ENCODE measurements at places on chromosomes 4 and X.

DNA sequence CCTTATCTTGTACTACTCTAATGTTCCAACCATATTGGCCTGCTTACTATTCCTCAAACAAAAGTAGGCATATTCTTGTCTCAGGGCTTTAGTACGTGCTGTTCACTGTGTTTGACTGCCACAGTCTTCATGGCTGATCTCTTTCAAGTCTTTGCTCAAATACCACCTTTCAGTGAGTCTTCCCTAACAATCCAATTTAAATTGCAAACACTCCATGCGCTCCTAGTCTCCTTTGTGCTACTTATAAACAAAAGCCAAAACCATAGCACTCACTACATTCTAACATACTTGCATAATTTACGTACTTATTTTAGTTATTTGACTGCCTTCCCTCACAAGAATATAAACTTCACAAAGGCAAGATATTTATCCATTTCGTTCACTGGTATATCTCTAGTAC is 1.7 kb upstream of the ART3 start:
- DNase-seq: no peak

DNA sequence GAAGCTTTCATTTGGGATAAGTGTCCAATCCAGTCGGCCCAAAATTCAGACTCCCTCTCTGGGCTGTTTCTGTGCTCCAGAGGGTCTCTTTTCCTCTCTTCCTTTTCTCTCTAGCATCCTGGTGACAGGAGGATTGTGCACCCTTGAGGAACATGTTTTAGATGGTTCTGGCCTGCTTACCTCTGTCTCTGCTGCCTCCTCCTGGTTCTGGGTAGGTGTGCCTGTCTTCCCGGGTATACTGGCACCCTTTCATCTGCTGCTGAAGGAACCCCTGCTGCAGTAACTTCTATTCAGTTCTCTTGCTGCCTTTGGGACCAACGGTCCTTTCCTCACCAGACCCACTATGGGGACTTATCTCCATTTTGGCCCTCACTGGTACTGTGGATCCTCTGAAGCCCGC is 53.2 kb downstream of the HMGB2 start:
- DNase-seq: no peak

DNA sequence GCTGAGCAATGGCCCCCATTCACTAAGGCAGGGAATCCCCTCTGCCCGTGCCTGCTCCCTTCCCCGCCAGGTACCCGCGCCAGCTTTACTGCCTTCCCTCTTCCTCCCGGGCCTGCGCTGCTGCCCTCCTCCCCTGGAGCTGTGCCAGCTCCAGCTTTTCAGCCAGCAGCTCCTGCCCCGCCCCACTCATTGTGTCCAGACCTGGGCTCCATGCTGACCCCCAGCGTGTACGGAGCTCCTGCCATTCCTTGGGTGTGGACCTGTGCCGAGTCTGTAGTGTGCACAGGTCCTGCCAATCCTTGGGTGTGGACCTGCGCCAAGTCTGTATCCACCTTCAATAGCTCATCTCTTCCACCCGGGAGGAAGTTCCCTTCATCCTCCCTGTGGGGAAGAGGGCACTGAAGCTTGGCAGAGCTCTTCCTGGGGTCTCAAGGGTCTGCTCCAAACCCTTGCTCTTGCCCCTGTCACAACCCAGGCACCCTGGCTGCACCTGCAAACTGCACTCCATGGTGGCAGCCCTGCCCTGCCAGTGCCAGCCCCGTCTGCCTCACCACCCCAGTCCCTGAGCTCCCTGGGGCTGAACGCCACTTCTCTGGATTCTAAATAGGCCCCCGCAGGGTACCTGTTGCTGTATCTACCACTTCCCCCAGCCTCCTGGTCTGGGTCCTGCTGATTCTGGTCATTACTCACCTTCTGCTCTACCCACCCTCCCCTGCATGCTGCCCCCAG is 63.9 kb downstream of the TRMT44 start:
- no peak for DNase-seq

DNA sequence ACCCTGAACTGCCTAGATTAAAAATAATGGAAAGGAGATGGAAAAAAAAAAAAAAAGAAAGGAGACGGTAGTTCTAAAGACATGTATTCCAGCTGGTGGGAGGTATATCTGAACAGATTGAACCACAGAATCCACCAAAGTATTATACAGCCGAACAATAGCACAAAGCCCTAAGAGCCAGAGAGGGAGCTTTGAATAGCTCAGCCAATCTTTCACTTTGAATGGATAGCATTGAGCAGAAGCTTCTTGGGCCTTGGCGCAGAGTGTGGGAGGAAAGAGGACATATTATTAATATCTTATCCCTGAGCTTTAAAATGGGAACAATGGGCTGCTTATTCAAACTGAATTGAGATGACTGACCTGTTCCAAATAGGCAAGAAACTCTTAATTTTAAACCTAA is 147.8 kb upstream of the PAQR3 start:
- no peak for DNase-seq

DNA sequence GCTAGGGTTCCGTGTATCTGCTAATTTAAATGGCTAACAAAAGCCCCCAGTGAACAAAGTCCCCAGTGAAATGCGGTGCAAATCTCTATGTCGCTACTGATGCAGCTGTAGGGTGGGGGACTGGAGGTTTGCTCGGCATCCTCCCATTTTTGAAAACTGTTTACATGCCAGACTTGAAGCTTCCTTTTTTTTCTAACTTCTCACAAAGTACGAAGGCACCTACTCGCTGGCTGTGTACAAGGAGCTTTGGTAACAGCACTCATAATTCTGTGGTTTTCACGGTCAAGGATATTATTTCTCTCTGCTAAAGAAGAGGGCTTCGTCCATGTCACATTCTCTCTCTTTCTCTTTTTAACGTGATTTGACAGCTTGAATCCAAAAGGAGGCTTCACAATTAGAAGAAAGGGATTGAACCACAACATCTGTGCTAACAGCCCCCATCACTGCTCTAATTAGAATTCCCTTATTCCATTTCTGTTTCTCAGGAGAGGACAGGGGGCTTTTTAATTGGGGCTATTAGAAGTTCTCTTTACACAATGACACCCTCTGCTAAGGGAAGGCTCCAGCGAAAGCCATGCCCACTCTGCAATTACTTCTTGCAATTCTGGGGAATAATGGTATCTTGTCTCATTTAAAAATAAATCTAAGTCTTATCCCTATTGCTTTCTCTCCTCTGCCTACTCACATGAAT is 46.7 kb downstream of the TMEM156 start:
- DNase-seq: no peak

- DNase-seq: no peak
Measured at GRCh38 chr4:95394752-95395306, 153.9 kb downstream of the UNC5C start.

- no peak for DNase-seq
Measured at GRCh38 chrX:53631156-53631555, 55.4 kb downstream of the HUWE1 start.

GRCh38 chr4:98873059-98873458 is 55.9 kb downstream of the EIF4E start:
- no peak for DNase-seq

DNA sequence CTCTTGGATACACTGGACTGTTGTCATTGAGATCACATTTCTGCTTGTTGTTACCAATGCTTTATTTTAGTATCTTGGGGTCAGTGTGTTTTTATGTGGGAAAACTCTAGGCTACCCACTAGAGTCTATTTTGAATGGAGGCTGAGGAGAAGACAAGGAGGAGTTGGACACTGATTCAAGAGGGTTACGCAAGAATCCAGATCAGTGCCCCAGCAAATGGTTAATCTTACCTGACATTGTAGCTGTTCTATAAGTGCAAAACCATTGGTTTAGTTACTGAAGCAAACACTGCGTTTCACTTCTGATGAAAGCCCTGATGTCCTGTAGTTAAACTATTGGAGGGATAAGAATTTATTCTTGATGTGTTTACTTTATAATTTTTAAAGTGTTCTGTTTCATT is 331.1 kb upstream of the NR3C2 start:
- DNase-seq: no peak

DNA sequence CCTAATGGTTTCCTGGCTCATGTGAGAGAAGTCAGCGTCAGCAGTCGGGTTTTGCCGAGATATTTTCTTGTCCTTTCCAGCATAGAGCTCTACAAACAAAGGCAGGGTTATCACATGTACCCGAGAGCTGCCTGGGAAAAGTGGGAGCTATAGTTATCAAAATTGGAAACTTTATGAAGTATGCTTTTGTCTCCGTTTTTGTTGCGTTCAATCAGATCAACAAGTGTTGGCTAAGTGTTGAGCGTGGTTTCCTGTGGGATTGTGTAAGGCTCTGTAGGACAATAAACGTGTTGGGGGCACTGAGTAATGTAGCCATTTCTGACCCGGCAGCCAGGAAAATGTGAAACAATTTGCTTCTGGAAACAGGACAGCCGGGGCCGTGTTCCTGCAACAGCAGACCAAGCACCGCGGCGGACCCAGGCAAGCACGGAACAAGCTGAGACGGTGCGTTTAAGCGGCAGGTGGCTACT is at the start of gene BMX:
TSS of gene BMX (plus strand) at position 311 of the 470 bp plus-strand sequence. CDS start 7,547 bp downstream, outside the sequence.
- no peak for DNase-seq

DNA sequence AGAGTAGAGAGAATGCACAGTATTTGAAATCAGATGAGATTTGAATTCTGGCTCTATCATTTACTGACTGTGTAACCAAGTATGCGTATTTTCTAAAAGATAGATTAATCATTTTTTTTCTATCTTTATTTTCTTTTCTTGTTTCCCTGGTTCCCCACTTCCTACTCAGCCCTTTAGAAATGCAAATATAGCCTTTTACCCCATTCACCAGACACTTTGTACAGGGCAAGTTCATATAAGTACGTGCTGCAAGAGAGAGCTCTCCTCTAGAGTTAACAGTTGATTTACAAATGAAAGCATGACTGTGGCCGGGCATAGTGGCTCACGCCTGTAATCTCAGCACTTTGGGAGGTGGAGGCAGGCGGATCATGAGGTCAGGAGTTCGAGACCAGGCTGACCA is 17.8 kb upstream of the TDO2 start:
- no peak for DNase-seq

- no peak for DNase-seq
Measured at GRCh38 chrX:12042615-12043014, 95.7 kb upstream of the FRMPD4 start.

GRCh38 chr4:137361756-137362470 is 170.4 kb downstream of the PCDH18 start:
- no peak for DNase-seq

GRCh38 chr4:82968972-82969371 is 41.7 kb downstream of the LIN54 start:
- peak; percentile 22 for DNase-seq

GRCh38 chr4:88744609-88745008 is 47.0 kb upstream of the NAP1L5 start:
- DNase-seq: no peak

GRCh38 chrX:38045538-38046096 is 39.3 kb downstream of the SYTL5 start:
- no peak for DNase-seq

DNA sequence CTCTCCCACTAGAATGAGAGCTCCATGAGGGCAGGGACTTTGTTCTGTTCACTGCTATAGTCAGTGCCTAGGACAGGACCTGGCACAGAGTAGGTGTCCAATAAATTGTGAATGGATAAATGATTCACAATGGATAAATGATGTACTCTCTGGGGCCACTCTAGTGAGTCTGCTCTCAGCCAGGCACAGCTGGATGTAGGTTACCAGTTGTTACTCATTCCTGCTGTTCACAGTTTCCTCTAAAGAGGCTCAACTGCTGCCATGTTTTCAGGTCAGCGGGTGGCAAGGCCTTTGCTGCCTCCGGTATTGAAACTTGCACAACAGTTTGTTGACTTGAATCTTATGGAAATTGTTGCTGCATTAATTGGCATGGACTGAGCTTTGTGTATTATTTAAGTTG is 99.1 kb downstream of the NHSL2 start:
- DNase-seq: no peak
